ENCODE measurements at places on chromosomes 6 and 20. TPM values are rescaled to one million over a fixed set of nuclear protein-coding genes. Genes with fewer than 3 reads are reported as not detected.

Gene EDN1
- total RNA-seq = 7.4 TPM

Gene EPHA7
- total RNA-seq = 29.5 TPM

Gene IL17A
- not detected for total RNA-seq

Gene EDEM2
- total RNA-seq = 19.2 TPM

Gene RGS17
- 0.82 TPM for total RNA-seq

Gene IP6K3
- 11.6 TPM for total RNA-seq

Gene GJA10
- total RNA-seq = not detected

Gene ID4
- 126 TPM for total RNA-seq

Gene FOXQ1
- total RNA-seq = 7.4 TPM

Gene APCDD1L
- total RNA-seq = 11.4 TPM

Gene KCNB1
- total RNA-seq = 0.70 TPM

Gene GDAP1L1
- not detected for total RNA-seq

Gene RUNX2
- total RNA-seq = 3.3 TPM

Gene TM9SF4
- 61.0 TPM for total RNA-seq

Gene MDN1
- total RNA-seq = 34.7 TPM

Gene RBL1
- total RNA-seq = 30.9 TPM

Gene UBD
- total RNA-seq = 1.1 TPM

Gene CASS4
- 4.1 TPM for total RNA-seq

Gene DOK5
- 13.8 TPM for total RNA-seq

Gene SALL4
- 7.7 TPM for total RNA-seq

Gene TPBG
- total RNA-seq = 32.2 TPM

Gene PSMB1
- total RNA-seq = 140 TPM

Gene ARMC12
- total RNA-seq = 0.23 TPM

Gene ZNF165
- total RNA-seq = 3.0 TPM

Measured in metanephros (tissue), 2 donors.